ENCODE measurements at places on chromosomes 12 and 14.

DNA sequence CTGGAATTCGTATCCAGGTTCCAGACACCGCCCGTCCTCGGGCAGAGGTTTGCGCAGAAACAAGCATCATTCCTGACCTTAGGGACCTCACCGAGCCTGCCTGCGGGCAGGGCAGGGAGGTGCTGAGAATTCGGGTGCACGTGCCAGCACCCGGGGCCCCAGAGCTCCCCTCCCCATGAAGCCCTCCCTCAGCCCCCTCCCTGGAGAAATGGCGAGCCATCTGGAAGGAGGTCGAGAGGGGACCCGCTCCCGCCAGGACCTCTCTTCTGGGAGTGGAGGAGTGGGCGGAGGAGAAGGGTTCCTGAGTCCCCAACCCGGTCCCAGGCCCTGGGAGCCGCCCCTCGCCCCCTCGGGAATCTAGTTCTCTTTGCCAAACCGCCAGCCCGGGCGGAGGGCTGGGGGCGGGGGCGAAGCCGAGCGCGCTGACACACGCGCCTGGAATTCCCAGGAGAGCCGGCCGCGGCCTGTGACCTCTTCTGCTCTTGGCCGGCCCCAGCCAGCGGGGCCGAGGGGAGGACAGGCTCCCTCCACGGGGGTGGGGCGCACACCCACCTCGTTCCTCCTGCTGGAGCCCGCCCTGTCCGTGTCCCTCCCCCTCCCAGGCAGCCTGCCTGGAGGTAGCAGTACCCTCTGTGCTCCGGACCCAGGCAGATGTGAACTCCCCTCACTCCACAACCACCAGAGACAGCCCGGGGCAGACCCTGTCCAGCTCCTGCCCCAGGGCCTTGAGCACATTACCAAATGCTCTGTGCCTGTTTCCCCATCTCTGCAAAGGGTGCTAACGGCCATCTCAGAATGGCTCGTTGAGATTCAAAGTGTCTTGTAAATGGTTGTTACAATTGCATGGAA lies 23.0 kb upstream of the GPR132 start:
- DNase-seq, result peak; percentile 55

- no peak for DNase-seq
Measured at GRCh38 chr12:29750928-29751220, 32.9 kb downstream of the TMTC1 start.

GRCh38 chr12:21780786-21781185 lies 6.3 kb upstream of the KCNJ8 start:
- no peak for DNase-seq

DNA sequence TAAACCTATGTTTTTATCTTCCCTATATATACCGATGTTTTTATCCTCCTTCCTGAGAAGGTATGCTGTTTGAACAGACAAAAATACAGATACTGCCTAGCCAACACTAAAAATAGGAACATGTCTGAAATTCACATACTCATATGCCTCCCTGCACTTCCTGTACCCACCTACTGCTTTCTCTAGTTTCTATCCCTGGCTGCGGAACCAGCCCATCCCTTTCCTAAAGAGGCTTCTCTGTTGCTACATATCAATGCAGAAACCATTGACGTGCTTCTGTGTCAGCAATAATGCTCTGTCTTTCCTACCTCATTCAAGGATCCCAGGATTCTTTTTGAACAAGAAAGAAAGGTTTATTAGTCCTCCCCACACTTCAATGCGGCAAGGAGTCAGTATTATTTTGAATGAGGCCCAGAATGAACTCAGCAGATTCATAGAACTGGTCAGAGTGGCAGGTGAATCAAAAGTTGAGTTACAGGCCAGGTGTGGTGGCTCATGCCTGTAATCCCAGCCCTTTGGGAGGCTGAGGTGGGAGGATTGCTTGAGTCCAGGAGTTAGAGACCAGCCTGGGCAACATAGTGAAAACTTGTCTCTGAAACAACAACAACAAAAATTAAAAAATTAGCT lies 67.8 kb upstream of the NAP1L1 start:
- DNase-seq, result no peak

GRCh38 chr14:30271811-30272323 lies 287.1 kb upstream of the G2E3 start:
- DNase-seq, result no peak

GRCh38 chr14:28577187-28577586 lies 189.4 kb upstream of the FOXG1 start:
- no peak for DNase-seq

GRCh38 chr14:70254476-70254961 lies 65.8 kb upstream of the SLC8A3 start:
- DNase-seq, result no peak

- no peak for DNase-seq
Measured at GRCh38 chr14:78016532-78016931, 153.6 kb upstream of the NRXN3 start.

DNA sequence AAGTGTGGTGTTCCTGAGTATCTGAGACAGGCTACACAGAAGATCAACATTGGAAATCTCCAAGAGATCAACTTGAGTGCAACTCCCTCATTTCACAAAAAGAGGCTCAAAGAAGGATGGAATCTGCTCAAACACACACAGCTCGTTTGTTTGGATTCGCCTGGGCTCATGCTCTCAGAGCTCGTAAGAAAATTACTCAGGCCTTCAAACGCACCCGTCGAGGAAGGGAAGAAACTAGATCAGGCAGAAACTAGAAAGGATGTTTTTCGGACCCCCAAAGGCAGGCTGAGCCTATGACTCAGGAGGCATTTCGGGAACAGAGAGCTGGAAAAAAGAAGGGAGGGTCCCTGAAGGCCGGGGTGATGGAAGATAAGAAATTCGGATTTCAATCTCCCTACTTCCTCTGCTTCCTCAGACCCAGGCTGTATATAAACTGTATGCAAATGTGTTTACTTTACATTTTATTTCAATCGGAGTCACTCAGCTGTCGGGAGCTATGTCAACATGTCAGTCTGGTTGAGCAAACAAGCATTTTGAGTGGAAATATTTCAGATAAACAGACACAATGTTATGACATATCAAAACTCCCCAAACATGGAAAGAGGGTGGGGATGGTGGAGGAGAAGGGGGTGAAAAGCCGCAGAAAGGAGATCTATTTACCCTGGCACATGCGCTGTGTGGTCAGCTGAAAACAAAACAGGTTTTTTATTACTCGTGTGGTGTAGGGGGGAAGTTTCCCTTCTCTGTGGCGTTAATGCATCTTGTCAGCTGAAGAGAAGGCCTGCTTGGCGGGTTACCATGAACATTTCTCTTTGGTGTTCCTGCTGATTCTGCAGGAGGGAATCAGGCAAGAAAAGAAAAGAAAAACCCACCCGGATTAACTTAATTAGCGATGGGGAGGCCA lies 129.1 kb upstream of the TBX3 start:
- DNase-seq, result no peak

GRCh38 chr12:120583478-120584030 lies 2.4 kb upstream of the POP5 start:
- DNase-seq, result peak; percentile 89

DNA sequence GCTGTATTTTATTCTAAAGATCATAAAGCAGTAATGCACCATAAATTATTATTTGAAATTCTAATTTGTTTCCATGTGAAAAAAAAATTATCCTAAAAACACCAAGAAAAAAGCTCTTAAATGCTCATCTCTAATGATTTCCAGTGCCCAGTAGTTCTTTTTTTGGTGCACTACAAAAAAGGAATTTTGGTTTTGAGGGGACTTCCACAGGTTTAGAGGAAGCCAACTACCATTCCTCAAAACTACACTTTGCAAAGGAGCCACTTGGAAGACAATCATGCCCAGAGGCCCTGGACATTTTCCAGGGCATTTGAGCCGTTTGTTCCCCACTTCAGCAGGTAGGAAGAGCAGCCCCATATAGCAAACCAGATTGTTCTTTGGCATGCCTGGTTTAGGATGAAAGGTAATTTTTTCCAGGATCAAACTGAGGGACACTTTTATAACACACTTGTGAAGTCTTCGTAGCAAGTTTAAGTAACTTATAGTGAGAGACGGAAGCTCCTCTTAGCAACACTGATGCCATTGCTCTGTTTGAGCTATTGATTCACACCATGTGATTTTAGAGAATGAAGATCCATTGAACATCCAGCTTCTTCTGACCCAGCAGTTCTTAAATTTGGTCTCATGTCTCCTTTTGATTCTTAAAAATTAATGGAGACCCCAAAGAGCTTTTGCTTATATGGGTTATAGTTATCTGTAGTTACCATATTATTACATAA lies 187.9 kb downstream of the ETV6 start:
- no peak for DNase-seq

GRCh38 chr12:25958428-25959070 lies at the start of gene RASSF8:
Gene RASSF8, plus strand, starts transcription at chr12:25958682. Its CDS starts 96,662 bp downstream, at chr12:26055344.
- peak; percentile 61 for DNase-seq

DNA sequence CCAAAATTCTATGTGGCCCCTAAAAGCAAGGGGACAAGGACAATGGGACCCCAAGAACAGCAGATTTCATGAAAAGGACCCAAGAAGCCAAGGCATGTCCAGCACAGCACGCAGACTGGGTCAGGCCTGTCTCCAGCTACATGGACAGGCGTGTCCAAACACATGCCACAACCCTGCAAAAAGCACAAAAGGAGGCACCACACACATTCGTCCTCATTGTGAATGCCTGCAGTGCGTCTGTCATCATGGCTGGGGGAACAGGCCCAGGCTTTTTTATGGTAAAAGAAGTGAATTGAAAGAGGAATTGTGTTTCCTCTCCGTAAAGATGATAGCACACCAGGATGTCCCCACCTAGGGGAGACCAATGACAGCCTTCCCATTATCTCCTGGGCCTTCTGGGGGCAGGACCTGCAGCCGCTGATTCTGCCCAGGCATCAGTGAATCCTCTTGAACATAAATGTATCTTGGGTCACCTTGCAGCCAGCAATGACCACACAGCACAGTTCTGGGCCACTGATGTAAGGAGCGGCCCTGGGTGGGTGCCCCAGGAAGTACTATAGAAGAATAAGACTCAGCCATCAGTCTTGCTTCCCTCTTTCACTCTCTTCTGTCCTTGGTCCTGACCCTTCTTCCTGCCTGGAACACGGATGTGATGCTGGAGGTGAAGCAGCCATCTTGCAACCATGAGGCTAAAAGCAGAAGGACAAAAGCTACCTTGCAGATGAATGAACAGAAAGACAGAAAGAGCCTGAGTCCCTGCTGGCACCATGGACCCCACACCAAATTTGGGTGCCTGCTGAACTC lies 29.8 kb upstream of the C14orf180 start:
- no peak for DNase-seq

DNA sequence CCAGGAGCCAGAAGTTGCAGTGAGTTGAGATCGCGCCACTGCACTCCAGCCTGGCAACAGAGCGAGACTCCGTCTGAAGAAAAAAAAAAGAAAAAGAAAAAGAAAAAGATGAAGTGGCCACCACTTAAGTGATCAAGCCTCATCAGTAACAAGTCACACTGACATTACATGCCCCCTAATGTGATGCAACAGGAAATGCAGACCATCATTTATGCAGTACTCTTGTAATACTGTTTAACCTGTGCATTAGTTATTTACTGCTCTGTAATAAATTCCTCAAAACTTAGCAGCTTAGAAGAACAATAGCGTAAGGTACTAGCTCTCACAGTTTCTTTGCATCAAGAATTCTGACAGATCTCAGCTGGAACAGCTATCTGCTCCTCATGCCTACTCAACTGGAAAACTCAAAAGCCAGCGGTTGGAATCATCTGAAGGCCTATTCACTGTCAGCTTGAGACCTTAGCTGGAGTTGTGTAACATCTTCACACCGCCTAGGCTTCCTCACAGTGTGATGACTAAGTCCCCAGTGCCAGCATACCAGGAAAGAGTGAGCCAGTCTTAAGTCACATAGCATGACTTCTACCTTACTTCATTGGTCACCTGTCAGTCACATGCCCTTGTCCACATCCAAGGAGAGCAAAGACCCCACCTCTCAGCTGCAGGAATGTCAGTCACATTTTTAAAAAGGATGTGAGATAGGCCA lies 31.5 kb downstream of the EPS8 start:
- DNase-seq, result no peak

- no peak for DNase-seq
Measured at GRCh38 chr12:5593086-5593485, 161.2 kb downstream of the NTF3 start.

DNA sequence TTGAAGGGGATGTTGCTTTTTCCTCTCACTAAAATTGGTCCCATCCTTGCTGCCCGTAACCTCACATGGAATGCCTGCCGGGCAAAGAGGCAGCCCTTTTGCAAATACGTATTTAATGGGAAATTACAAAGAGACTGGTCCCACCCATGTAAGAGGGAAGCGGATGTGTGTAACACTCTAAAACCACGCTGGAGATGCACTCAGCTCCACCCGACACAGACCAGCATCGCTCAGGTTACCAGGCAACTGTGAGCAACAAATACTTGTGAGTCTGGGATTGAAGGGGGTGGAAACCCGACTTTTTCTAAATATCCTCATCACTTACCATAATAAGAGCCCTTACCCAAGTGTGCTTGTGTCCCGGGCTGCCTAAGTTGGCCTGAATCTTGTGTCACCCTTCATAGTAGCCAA lies 47.7 kb downstream of the ELK3 start:
- DNase-seq, result peak; percentile 41

DNA sequence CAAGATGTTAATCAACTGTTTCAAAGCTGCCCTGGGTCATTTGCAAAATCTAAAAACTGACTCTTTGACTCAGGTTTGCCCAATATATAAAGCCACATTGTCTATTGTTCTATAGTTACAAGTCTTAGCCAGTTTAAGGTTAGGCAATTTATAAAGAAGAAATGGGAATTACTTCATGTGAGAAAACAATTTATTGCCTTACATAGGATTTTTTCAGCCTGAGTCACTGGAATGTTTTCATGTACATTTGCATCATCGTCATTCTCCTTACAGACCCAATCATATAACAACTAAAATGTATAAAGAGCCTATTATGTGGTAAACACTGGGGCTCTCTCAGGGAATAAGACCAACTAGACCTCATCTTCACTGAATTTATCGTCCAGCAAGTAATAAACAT lies 100.3 kb upstream of the PLEKHG7 start:
- no peak for DNase-seq

DNA sequence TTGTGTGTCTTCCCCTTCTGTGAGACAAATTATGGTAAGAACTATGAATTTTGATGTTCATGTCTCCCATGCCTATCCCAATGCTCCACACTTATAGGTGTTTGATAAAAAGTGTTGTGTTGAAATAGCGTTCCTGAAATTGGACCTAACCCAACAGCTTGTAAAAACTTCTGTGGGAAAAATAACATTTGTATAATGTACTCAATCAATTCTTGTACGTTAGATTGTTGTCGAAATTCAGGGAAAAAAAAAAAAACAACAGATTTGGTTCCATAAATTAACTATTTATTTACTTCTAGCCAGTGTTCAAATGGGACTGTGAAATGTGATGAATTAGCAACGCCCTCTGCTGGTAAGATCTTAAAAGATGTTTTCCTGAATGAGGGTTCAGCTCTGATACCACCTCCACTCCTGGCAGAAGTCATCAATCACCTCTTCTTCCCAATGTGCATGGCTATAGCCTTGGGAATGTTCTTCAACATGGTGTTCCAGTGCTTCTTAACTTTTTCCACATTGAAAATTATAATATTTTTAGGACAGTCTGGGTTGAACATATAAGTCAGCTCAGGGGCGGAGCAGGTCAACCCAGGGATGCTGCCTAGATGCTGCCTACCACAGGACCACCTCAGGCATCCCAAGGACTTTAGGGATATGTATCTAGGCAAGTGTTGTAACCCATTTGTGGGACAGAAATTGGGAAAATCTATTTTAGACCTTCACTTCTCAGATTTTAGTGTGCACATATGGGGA lies 170.6 kb downstream of the OTOGL start:
- peak; percentile 43 for DNase-seq

GRCh38 chr14:106841701-106842100 lies 1315.3 kb downstream of the TMEM121 start:
- no peak for DNase-seq

GRCh38 chr14:103925316-103925715 lies 2.9 kb upstream of the TDRD9 start:
- no peak for DNase-seq

GRCh38 chr14:68616221-68616902 lies 176.5 kb downstream of the ZFP36L1 start:
- DNase-seq, result no peak

- DNase-seq, result no peak
Measured at GRCh38 chr12:8446642-8447547, 8.9 kb upstream of the CLEC6A start.

All from Peyer's patch (tissue), 4 donors.